Kidney glomerular epithelial cell (primary cell): ENCODE measurements at places on chromosomes 1 and 21.

DNA sequence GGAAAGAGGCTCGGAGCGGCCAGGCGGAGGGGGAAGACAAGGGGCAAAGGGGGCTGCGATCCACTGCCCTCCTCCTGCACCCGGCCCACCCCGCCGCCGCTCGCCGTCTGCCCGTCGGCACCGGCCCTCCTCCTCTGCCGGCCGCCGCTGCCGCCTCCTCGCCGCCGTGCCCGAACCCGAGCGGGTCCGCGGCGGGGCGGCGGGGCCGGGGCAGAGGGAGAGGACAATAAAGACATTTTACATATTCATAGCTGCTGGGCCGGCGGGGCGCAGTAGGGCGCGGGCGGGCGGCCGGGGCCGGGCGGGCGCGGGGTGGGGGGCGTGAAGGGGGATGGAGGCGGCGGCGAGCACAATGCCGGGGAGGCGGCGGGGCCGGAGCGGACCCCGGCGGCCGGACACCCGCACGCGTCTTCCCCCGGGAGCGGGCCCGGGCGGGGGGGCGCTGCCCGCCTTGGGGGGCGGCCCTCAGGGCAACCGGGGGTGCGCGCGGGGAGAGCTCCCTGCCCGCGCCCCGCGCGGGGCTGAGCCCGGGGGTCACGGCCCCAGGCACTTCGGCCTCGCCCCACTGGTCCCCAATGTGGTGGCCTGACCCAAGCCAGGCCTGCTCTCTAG lies 546 bp downstream of the POU2F1 start:
- DNase-seq: no peak

GRCh38 chr1:216750031-216750627 lies 26.9 kb upstream of the ESRRG start:
- DNase-seq: peak; percentile 69

DNA sequence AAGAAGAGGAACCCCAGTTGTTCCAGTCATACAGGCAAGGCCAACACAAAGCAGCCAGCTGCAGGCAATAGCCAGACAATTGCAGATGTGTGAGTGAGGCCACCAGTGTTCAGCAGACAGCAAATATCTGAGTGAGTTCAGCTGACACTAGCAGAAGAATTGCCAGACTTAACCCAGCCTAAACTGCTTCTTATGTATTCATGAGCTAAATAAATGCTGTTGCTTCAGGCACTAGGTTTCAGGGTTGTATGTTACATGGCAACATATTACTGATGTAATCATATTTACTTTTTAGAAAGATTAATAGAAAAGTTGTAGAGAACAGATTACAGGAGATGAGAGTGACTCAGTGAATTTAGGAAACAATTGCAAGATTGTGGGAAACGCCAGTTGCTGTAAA lies 129.8 kb upstream of the CHODL start:
- no peak for DNase-seq

DNA sequence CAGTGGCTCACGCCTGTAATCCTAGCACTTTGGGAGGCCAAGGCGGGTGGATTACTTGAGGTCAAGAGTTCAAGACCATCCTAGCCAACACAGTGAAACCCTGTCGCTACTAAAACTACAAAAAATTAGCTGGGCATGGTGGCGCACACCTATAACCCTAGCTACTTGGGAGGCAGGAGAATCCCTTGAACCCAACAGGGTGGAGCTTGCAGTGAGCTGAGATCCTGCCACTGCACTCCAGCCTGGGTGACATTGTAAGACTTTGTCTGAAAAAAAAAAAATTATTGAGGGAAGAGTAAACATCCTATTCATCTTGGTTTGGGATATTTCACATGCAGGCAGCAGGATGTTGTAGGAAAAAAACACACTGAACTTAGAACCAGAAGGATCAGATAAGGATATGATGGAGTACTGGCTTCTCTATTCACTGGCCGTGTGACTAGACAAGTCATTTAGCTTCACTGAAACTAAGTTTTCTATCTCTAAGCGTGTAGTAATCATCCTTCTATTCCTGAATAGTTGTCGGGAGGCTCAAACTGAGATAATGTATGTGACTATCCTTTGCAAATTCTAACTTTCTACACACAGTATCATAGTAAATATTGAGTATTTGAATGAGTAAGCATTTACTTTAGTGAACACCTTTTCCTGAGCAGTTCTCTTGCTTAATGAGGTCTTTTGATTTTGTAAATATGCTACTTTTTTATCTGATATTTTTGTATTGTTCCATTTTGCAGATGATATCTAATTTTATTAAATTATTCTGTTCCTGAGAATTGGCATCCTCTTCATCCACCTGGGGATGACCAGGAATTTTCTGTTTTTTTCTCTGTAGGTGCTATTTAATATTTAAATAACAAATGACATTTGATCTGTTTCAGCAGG lies 18.2 kb downstream of the CAP1 start:
- DNase-seq: no peak

GRCh38 chr1:12618661-12618964 lies 603 bp upstream of the DHRS3 start:
- no peak for DNase-seq

DNA sequence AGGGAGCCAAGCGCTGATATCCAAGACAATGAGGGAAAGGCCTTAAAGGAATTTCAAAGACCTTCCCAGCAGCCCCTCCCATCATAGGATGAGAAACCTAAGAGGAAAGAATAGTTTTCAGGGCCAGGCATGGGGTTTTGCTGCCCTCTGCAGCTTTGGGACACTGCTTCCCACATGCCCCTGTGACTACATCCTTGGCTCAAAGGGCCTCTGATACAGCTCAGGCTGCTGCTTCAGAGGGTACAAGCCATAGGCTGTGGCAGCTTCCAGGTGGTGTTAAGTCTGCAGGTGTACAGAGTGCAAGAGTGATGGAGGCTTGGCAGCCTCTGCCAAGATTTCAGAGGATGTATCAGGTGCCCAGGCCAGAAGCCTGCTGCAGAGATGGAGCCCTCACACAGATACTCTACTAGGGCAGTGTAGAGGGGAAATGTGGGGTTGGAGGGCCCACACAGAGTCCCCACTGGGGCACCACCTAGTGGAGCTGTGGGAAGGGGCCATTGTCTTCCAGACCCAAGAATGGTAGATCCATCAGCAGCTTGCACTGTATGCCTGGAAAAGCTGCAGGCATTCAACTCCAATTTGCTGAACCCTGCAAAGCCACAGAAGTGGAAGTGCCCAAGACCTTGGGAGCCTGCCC lies 125.8 kb downstream of the SLC45A1 start:
- DNase-seq: no peak

DNA sequence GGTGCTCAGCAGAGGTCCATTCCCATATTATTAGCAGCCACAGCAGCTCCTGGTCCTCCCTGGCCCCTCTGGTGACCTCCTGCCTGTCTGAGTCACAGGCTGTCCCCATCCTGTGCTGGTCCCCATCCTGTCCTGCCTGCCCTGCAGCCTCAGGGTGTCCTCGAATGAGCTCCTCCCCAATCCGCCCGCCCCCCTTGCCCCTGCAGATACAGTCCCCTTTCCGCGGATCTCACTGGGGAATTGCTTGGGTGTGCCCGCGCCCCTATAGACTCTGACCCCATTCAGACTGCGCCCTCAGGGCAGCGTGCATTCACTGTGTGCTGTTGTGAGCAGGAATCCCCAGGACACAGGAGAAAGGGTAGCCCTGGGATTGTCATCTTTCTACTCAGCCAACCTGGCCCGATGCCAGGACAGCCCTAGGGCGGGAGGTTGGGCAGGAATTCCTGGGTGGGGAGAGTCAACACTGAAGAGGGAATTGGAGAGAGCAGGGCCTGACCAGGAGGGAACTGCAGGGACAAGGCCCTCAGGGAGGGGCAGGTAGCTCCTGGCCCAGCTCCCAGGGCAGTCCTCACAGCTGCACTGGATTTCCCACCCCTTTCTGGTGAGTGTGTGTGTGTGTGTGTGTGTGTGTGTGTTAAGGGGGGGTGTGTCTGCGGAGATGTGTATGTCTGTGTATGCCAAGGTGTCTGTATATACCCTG lies 1.1 kb upstream of the GUCA2A start:
- peak; percentile 36 for DNase-seq

- no peak for DNase-seq
Observed at GRCh38 chr1:33306653-33307493, 14.0 kb downstream of the A3GALT2 start.

GRCh38 chr21:35324372-35325220 lies 275.5 kb upstream of the RUNX1 start:
- DNase-seq: peak; percentile 56

DNA sequence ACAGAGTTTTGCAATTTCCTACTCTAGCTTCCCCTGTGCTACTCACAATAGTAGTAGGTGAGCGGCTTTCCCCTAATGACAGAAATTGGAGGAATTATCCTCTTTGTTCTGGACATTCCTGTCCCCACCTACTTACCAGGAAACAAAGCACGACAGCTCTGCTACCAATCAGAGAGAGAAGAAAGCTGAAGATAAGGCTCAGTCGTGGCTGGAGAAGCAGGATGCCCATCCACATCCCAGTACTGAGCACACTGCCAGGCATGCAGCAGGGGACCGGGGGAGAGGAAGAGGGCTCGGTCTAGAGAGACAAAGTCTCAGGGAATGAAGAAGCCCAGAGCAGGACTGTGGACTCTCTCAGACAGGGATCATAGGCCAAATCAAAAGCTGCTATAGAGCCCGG lies 134.1 kb upstream of the KRTAP19-8 start:
- DNase-seq: no peak

DNA sequence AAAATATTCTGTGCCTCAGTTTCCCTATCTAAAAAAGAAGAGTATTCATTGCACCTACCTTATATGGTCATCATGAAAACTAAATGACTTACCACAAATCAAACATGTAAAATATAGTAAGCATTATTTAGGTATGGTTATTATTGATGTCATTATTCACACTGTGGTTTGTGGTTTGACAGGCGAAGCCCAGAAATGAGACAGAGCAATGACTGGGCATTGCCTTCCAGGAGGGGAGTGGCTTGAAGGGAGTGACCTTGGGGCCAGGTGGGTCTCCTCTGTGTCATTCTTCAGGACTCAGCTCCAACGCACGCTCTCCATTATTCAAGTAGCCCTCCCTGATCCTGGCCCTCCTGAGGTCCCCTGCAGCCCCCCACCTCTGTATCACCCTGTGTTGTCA lies 133.7 kb downstream of the DMRTA2 start:
- DNase-seq: no peak

- DNase-seq: no peak
Observed at GRCh38 chr21:25676451-25676850, 37.4 kb downstream of the JAM2 start.

DNA sequence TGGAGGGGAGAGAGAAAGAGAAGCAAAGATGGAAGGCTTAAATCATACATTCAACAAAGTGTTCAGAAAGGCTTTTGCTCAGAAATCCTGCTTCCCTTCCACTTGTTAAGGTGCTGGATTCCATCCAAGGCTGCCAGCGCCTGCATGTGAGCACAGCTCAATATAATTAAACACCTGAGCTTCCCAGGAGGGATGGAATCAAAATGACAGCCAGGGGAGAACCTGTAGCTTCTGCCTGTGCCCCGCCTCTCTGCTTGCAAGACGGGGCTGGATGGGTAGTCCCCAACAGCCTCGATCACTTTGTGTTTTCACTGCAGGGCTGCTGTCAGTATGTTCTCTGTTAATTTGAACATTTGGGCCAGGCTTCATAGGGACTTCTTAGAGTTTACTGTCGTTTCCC lies 225.7 kb downstream of the KCNH1 start:
- no peak for DNase-seq

- DNase-seq: no peak
Observed at GRCh38 chr1:184881941-184882913, 92.1 kb downstream of the NIBAN1 start.

GRCh38 chr1:114234408-114235124 lies 80.9 kb upstream of the SYT6 start:
- no peak for DNase-seq

GRCh38 chr1:160935527-160936258 lies 18.9 kb downstream of the ITLN2 start:
- no peak for DNase-seq

DNA sequence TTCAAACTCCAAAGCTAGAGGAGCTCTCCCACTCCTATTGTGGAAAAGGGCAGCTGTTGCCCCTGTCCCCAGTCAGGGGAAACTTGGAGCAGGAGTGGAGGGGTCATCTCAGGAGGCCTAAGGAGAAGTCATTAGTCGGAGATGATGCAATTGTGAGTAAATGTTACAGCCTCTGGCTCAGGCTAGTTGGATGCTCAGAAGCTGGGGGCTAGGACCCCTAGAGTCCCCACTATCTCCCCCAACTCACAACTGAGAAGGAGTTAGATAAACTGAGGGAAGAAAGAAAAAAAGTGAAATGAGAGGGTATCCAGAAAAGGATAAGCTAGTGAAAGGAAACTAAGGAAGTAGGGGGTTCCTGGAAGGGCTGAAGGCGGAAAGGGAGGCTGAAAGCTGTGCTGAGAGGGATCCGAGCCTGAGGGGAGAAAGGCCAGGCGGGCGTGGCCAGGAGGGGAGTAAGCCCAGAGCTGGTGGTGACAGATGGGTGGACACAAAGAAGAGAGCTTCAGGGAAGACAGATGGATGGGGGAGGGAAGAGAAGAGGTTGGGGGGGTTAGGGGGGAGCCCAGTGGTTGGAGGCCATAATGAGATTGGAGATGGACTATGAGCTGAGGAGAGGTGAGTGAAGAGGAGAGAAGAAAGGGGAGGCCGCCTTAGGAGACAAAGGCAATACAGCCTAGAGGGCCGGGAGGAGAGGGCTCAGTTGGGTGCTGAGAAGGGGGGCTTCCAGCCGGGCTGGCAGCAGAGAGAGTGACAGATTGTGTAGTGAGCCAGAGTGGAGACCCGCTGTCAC lies 4.5 kb upstream of the NHLH1 start:
- DNase-seq: no peak

- no peak for DNase-seq
Observed at GRCh38 chr1:158814970-158815369, 16.2 kb upstream of the MNDA start.

- DNase-seq: no peak
Observed at GRCh38 chr1:21293537-21294265, 3.4 kb upstream of the ECE1 start.

DNA sequence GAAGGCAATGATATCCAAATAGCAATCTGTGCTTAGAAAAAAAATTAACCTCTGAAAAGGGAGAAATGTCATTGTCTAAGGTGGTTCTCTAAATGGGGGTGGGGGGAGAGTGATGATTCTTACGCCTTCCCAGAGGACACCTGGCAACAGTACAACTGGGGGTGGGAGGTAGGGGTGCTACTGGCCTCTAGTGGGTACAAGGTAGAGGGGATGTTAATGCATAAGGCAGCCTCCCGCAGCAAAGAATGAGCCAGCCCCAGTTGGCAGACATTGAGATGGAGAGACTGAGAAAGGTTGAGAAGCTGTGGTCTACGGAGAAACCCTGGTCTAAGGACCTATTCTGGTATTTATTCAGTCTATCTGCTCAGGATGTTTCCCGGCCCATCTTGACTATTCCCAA lies 472.2 kb upstream of the RUNX1 start:
- DNase-seq: no peak

GRCh38 chr1:46616277-46617107 lies at the start of gene MOB3C:
MOB3C (minus strand) TSS chr1:46616811; CDS start chr1:46613321, 3,490 bp downstream.
- peak; percentile 49 for DNase-seq

GRCh38 chr1:92446546-92446945 lies 40.2 kb downstream of the GFI1 start:
- DNase-seq: no peak

- no peak for DNase-seq
Observed at GRCh38 chr1:15833069-15833679, 14.3 kb upstream of the SPEN start.
